ENCODE measurements at places on chromosomes 4 and X. TPM values are rescaled to one million over a fixed set of nuclear protein-coding genes. Genes with fewer than 3 reads are reported as not detected.

GRCh38 chr4:659851-660250 is 14.2 kb downstream of the ATP5ME start:
- DNase-seq = no peak

The PIN4 gene
- total RNA-seq = 21.6 TPM

The CDS1 gene
- 3.0 TPM for total RNA-seq

The SOX3 gene
- total RNA-seq = not detected
